D721Med (cell line): ENCODE measurements at places on chromosomes 6 and 20.

DNA sequence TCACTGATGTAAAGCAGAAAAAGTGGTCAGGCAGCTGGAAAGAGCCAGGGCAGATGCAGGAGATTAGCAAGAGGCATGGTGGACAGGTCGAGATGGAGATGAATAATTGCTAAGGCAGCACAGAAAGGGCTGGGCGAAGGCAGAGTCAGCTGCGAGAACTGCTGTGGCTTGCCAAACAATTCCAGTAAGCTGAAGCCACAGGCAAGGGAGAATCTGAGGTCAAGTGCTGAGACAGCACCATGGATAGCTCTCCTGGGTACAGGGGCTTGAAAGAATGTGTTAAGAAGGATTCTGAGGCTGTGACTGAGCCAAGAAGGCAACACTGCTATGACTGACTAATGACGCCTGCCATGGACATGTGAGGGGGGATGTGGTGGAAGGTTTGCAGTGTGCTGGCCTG is 220.8 kb upstream of the FOXA2 start:
- no peak for DNase-seq

DNA sequence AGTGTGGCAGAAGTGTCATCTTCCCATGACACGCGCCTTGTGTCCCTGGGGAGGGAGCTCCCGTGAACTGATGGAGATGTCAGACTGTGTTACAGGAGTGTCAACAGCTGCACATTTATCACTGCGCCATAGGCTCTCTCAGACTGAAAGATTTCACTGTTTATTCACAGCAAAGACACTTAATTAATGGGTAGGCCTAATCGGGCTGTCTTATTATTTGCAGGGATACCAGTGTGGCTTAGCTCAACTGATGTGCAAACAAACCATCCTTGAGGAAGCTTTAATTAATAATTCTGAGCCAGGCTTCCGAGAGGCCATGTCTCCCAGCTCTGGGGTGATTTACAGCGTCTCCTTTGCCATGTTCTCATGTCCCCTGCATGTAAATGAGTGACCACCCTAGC is 771.0 kb downstream of the QKI start:
- DNase-seq: no peak

GRCh38 chr6:105601541-105602236 is 198.8 kb upstream of the PREP start:
- DNase-seq: no peak

GRCh38 chr6:27814665-27815424 is 97.4 kb downstream of the OR2B2 start:
- no peak for DNase-seq

GRCh38 chr6:105270511-105270910 is 90.7 kb upstream of the POPDC3 start:
- peak; percentile 44 for DNase-seq

GRCh38 chr6:34146801-34147592 is 1.1 kb upstream of the GRM4 start:
- no peak for DNase-seq

DNA sequence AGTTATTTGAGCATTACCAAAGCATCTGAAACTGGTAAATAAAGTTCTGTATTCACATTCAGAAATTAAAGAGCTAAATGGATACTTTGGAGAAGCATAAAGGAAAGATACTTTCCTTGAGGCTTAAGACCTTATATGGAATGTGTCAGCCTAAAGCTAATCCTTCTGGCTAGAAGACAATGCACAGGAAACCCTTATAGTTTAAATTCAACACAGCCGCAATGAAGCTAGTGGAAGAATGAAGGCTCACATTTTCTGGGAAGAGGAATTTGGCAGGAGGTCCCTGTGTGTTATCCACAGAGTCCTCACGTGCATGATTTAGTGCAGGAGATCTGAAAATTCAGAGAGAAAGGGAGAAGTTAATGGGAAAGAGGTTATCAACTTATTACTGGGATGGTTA is 21.5 kb upstream of the CHD6 start:
- no peak for DNase-seq

GRCh38 chr20:23079016-23079351 is 7.1 kb downstream of the CD93 start:
- no peak for DNase-seq

DNA sequence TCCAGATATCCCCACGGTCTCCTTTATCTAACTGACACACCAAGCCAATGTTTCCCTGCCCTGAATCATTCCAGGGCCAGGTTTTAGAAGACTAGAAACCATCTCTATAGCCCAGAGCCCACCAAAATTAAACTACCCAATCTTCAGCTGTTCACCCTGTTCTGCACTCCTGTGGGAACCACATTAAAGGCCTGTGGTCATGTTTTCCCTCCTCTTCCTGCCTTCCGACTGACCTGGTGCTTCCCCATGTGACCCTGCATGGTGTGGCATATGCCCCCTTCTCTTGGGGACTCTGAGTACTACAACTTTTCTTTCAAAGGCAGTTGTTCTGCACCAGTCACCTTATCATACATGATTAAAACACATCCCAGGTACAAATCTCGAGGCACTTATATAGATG is 155.0 kb downstream of the TMEM200A start:
- DNase-seq: no peak

- DNase-seq: no peak
Observed at GRCh38 chr6:93433592-93433991, 14.2 kb upstream of the EPHA7 start.

- DNase-seq: no peak
Observed at GRCh38 chr6:53750052-53750650, 44.7 kb upstream of the LRRC1 start.

GRCh38 chr6:51818520-51819022 is 268.8 kb downstream of the PKHD1 start:
- DNase-seq: no peak

- no peak for DNase-seq
Observed at GRCh38 chr6:106908386-106908840, 66.1 kb downstream of the CD24 start.

- no peak for DNase-seq
Observed at GRCh38 chr6:118207947-118208346, 300.9 kb downstream of the SLC35F1 start.

DNA sequence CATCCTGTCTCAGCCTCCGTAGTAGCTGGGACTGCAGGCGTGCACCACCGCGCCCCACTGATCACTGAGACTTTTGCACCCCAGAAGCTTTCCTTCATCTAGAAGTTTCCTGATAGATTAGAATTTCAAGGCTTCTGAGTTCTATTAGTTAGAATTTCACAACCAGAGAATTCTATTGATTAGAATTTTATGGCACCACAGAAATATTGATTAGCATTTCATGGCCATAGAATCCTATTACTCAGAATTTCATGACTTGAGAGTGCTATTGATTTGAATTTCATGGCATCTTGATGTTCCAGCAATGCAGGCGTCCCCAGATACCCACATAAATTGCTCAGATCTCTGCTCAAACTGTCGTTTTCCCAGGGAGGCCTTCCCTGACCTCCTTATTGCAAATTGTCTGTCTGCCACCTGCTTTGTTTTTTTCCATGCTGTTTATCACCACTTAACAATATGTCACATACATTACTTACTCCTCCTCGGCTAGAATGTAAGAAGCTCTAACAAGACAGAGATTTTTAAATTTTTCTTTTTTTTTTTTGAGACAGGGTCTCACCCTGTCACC is 16.9 kb upstream of the CBFA2T2 start:
- no peak for DNase-seq

DNA sequence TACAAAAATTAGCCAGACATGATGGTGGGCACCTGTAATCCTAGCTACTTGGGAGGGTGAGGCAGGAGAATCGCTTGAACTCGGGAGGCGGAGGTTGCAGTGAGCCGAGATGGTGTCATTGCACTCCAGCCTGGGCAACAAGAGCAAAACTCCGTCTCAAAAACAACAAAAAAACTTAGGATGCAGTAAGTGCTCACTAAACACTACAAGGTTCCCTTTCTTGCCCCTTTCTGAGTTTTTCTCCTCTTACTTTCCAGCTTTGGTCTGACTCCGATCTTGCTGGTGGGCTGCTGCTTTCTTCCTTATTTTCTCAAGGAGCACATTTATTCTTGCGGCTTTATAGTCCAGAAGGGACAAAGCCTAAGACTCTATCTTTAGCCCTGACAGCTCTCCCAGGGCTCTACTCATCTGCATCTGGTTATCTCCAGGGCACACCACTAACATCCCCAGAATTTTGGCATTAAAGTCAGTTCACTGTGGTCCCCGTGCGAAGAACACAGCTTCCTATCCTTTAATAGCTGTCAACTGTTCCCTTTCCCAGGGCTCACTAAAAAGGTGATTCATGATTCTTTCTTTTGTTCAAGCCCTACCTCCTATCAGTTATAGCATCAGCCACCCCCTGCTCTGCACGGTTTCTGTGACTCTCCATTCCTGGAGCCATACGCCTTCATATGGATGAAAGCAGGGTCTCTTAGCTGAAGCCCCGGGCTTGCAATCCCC is 17.1 kb upstream of the RPN2 start:
- DNase-seq: no peak

DNA sequence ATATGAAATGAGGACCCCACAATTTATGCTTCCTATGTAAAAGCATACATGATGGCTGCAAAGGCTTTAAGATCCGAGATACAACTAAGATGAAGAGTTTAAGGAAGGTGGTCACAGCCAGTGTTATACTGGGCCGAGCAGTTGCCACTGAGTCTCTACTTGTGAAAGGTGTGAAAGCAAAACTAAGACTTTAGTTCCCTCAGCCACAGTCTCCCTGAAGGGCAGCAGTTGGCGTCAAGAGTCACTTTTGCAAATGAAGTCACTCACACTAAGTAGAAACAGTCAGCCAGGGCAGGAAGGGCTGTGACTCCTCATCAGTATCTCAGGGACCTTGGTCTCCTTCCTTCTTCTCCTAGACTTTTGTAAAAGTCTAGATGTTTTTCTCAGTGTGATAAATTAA is 191.6 kb upstream of the MCHR2 start:
- DNase-seq: no peak

DNA sequence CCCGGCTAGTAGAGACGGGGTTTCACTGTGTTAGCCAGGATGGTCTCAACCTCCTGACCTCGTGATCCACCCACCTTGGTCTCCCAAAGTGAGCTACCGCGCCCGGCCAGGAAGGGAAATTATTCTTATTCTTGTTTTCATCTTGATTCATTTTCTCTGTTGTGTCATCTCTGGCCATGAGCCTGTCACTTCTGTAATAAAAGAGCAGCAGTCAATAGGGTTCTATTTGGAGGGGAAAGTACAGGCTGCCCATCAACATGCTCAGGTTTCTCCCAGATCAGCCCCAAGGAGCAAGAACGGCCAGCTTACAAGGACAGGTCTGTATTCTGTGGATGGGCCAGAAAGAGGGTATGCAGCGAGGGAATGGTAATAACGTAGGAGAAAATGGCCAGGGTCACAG is 345.0 kb downstream of the PREX1 start:
- no peak for DNase-seq

DNA sequence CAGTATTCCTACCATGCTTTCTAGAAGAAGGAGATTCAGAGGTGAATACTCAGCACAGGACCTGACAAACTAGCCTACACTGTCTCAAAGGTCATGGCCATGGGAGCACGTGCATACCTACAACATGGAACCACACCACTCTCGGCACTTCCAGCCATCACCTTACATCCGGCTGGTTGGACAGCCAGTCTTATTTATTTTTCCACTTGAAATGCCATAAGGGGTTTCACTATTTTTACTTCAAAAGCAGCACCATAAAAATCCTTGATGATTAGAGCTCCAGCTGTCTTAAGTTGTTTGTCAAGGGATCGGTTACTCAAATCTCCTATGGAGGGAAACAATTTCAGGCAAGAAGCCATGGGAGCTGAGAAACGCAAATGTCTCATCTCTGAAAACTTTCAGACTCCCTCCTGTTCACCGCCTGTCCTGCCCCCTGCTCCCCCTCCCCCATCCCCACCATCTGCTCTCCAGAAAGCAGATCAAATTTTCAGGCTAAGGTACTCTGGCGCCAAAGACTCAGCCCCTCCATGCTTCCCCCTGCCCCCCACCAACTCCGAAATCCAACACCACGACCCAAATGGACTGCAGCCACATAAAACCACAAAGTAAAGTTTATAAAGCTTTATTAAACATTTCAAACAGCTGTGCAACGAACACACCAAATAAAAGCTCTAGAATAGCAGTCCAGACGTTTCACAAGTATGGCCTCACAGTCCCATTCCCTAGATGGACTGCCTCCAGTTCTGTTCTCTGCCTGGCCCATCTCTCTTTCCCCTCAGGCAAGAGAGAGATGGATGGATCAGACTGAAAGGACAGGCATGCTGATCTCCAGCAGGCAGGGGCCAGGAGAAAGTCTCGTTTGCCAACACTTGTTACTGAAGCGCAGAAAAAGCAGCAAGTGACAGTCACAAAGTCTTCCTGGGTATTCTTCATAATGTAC is 4.0 kb upstream of the NNAT start:
- DNase-seq: no peak

- DNase-seq: no peak
Observed at GRCh38 chr20:63284544-63284949, 8.4 kb upstream of the COL20A1 start.

DNA sequence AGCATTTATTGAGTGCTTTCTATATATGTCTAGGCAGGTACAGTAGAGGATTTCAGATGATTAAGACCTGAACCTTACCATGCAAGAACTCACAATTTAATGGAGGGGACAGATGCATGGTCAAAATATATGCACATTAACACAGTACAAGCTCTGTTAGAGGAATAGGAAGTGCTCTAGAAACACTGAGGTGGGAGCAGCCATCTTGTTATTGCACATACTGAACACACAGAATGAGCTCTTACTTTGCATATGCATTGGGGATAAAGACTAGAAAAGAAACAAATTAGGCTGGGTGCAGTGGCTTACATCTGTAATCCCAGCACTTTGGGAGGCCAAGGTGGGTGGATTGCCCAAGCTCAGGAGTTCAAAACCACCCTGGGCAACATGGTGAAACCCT is 438.3 kb downstream of the UTRN start:
- DNase-seq: no peak

DNA sequence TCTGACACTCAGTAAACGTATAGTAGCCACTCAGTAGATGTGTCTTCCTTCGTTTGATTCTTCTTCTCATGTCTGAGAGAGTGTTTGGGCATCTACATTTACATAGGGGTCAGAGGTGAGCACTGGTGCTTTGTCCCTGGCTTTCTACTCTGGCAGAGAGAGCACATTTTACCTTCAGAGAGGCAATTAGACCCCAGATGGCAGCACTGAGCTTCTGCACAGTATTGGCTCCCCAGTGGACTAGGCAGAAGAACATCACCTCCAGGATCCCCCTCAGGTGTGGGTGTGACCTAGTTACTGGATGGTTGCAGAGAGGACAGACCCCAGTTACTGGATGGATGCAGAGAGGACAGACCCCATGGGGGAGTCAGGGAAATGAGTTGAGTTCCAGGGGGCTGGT is 327.2 kb downstream of the DHX35 start:
- no peak for DNase-seq

- no peak for DNase-seq
Observed at GRCh38 chr20:7057611-7058010, 290.1 kb downstream of the BMP2 start.
